CD4-positive, alpha-beta T cell treated with Interleukin-17A for 1 hour (primary cell): ENCODE measurements at places on chromosomes 7 and 10.
A peak's percentile ranks its signal among the peaks of the same experiment; 100 is the strongest.

DNA sequence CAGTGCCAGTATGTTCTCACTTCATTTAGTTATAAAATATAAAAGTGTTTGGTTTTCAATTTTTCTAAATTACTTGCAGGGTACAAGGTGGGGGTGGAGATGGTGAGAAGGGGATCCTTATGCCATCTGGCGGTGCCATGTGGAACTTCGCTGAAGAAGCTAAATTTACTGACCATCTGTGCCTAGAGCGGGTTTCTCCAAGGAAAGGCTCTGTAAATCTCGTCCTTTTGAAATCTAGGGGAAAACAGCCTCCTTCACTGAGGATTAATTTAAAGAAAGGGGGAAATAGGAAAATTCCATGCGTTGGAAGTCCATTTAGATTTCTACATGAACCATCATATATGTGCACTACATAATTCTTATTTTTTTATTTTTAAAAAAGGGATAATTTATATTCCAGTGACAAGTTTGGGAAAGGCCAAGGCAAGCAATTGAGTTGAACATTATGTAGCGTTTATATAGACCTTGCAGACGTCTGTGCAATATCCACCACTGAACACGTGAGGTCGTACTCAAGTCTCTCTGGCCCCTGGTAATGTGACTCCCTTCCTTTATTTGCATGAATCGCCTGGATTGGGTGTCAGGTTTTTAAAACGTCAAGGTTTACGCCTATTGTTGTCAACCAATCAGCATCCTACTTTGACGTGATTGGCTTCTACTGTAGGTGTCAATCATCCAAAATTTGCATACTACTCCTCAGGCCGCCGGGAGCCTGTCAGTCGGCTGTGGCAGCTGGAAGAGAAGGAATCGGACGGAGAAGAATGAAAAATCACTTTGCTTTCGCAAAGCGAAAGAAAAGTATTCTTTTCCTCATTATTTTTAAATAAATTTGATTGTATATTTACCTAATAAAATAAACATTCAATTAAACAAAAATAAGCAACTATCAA lies 297.1 kb upstream of the NFE2L3 start:
- DNase-seq: peak; percentile 35

GRCh38 chr7:104972500-104972899 lies 41.5 kb upstream of the KMT2E start:
- no peak for DNase-seq

- no peak for DNase-seq
Measured at GRCh38 chr7:2040201-2040892, 192.4 kb downstream of the MAD1L1 start.

GRCh38 chr10:89389254-89389653 lies 3.2 kb upstream of the IFIT1 start:
- DNase-seq: peak; percentile 41
